Regular cardiac myocyte (primary cell): ENCODE measurements at places on chromosomes 4 and X. TPM values are rescaled to one million over a fixed set of nuclear protein-coding genes. Genes with fewer than 3 reads are reported as not detected.

The SPATA18 gene
- total RNA-seq = 8.4 and 17.2 TPM in 2 replicates

The IL21 gene
- not detected in 2 replicates for total RNA-seq

The TBC1D9 gene
- total RNA-seq = 48.2 and 48.3 TPM in 2 replicates

The TMEM144 gene
- 5.2 and 9.9 TPM in 2 replicates for total RNA-seq

The PGRMC1 gene
- 178 and 215 TPM in 2 replicates for total RNA-seq

The ARR3 gene
- not detected in 2 replicates for total RNA-seq

The REPS2 gene
- 0.38 and 0.85 TPM in 2 replicates for total RNA-seq

The IBSP gene
- total RNA-seq = 0.19 and 0.56 TPM in 2 replicates

The OTUD6A gene
- total RNA-seq = not detected in 2 replicates

The HS3ST1 gene
- total RNA-seq = 0.56 and 1.5 TPM in 2 replicates

The GAGE2A gene
- total RNA-seq = not detected in 2 replicates
